Spleen (tissue), 13 donors: ENCODE measurements at places on chromosomes 1 and 21. TPM values are rescaled to one million over a fixed set of nuclear protein-coding genes. Genes with fewer than 3 reads are reported as not detected.

DNA sequence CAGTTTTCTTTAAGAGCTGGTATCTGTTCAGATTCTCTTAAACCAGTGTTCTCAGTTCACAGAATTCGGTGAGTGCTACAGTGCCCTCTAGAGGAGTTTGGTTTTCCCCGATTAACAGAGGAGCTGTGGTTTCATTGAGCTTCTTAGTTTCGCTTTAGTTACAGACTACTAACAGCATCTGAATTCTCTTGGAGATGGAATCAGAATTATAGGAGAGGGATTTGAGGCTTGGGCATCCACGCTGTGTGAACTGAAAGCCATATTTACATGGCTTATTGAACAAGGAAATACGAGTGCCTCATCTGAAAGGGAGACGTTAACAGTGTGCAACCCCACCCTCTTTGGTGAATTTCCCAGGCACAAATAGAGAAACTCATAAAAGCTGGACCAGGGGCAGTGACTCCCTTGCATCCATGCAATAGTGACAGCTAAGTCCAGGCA lies 202.0 kb downstream of the USH2A start:
- peaks cover 10% of the 10 kb centered on the region for H3K4me1 ChIP-seq
- H3K27me3 ChIP-seq = no peaks in the 10 kb centered on the region
- peak overlapping the region; percentile 4 for H3K27ac ChIP-seq
- no peak for DNase-seq
- H3K36me3 ChIP-seq = no peaks in the 10 kb centered on the region

DNA sequence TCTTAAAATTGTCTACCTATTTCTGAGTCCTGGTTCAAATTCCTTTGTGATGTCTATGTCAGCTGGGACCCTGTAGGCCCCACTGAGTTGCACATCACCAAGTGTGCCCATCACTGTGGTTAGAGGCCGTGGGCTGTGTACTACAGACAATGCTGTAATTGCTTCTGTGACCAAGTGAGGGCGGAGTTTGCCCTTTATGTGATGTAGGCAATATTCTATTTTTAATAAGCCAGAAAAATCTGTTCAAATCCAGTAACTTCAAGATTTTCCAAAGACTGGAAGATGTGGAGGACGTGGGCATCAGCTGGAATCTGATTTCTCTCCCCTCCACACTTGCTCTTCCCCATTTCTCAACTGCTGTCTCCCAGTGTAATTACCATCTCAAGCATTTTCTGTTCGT lies 215.4 kb downstream of the PBX1 start:
- no peaks in the 10 kb centered on the region for H3K36me3 ChIP-seq
- DNase-seq = no peak
- no peaks in the 10 kb centered on the region for H3K4me1 ChIP-seq
- no peak overlapping the region for H3K27ac ChIP-seq
- H3K27me3 ChIP-seq = no peaks in the 10 kb centered on the region

The CASQ2 gene
- total RNA-seq = 0.24 TPM

- H3K27ac ChIP-seq = peak overlapping the region; percentile 13
- no peak for DNase-seq
- no peaks in the 10 kb centered on the region for H3K36me3 ChIP-seq
- H3K4me1 ChIP-seq = peaks cover 35% of the 10 kb centered on the region
- H3K4me3 ChIP-seq = no peak overlapping the region
Measured at GRCh38 chr1:229229137-229229720, 41.7 kb upstream of the RAB4A start.

The RHCE gene
- not detected for total RNA-seq
